ENCODE measurements at places on chromosomes 4 and X.

DNA sequence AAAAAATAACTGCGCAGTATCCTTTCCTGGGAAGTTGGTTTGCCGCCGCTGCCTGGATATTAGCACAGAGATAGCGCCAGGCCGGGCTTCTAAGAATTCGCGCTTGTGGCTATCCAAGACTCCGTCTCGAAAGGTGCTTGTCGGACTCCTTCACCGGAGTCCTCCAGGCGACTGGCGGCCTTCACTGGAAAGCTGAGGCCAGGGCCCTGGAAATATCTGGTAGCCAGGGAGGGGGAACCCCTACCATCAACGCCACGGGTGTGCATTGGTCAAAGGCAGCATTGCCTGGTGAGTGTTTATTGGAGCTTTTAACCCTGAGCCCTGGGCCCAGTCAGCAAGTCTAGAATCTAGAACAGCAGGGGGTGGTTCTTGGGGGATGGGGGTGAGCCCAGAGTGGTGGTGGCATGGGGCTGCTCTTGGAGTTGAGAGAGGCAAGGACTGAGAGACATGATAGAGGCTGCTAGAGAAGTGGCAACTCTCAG is 577 bp upstream of the PIM2 start:
- DNase-seq, result no peak

GRCh38 chr4:184024637-184025036 is 119.5 kb downstream of the STOX2 start:
- DNase-seq, result no peak

- DNase-seq, result peak; percentile 75
Observed at GRCh38 chrX:71652405-71652804, 14.9 kb upstream of the LOC101059915 start.

DNA sequence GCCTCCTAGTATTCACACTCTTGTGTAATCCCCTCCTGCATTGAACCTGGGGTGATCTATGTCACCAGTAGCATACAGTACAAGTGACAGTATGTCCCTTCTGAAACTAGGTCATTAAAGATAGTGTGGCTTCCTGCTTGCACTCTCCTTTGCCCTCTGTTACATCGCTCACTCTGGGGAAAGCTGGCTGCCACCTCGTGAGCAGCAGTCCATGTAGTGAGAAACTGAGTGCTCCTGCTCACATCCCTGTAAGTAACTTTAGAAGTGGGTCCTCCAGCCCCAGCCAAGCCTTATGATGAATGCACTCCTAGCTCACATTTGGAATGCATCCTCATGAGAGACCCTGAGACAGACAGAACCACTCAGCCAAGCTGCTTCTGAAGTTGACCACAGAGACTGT is 89.8 kb upstream of the TNIP3 start:
- DNase-seq, result no peak

DNA sequence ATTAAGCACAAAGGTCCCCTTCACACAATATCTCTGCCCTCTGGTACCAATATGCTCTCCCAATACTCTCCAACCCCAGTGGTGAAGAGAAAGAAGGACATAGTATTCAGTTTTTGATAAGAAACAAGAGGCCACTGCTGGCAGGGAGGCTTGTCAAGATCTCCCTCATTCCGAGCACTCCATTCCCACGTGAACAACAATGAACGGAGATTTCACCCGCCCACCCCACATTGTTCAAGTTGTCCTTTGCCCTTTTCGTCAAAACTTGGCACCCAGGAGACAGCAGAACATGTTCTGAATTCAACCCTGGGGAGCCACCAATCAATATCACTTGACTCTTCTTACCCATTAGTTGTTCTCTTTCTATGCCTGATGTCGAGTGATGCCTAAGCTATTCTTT is 54.2 kb upstream of the SLC25A4 start:
- DNase-seq, result no peak

DNA sequence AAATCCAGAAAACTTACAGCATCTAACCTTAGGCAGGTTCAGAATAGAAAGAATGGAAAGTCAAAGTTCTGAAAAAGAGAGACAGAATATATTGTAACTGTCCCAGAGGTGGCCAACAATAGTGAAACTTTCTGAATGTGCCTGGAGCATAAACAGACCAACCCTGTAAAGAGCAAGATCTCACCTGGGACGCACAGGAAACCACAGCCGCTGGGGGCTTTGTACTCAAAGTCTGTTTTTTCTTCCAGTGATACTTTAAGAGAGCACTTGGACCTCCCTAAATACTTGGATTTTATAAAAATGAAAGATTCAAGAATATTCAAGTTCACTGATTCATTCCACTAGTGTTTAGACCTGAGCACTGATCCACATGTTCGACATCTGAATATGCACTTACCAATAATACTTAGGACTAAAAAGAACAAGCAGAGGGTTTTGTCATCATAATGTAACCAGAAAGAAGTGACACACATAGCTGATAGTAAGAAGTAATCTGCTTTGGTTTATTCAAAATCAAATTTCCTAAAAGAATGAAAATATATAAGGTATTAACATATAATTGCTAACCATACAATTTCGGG is 35.3 kb downstream of the ARAP2 start:
- no peak for DNase-seq

DNA sequence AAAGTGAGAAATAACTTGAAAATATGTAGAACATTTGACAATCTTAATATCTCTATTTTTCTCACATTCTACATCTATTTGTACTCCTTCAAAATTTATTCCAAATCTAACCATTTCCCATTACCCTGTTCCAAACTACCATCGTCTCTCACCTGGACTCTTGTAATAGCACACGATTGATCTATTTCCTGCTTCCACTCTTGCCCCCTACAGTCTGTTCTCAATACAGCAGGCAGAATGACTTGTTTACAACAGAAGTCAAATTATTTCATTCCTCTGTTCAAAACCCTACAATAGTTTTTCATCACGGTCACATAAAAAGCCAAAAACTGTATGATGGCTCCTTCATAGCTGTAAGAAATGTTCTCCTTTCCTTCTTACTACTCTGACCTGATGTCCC is 21.1 kb upstream of the LUZP4 start:
- DNase-seq, result no peak

DNA sequence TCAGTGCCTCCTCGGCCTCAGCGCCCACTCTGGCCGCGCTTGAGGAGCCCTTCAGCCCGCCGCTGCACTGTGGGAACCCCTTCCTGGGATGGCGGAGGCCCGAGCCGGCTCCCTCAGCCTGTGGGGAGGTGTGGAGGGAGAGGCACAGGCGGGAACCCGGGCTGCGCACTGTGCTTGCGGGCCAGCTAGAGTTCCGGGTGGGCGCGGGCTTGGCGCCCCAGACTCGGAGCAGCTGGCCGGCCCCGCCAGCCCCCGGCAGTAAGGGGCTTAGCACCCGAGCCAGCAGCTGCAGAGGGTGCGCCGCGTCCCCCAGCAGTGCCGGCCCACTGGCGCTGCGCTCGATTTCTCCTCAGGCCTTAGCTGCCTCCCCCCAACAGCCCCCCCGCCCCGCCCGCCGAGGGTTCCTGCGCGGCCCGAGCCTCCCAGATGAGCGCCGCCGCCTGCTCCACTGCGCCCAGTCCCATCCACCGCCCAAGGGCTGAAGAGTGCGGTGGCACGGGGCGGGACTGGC is 1137.0 kb downstream of the PCDH18 start:
- no peak for DNase-seq
